ENCODE measurements at places on chromosomes 5 and 9.
A peak's percentile ranks its signal among the peaks of the same experiment; 100 is the strongest.

GRCh38 chr5:13972029-13972428 lies 27.5 kb upstream of the DNAH5 start:
- DNase-seq = no peak

DNA sequence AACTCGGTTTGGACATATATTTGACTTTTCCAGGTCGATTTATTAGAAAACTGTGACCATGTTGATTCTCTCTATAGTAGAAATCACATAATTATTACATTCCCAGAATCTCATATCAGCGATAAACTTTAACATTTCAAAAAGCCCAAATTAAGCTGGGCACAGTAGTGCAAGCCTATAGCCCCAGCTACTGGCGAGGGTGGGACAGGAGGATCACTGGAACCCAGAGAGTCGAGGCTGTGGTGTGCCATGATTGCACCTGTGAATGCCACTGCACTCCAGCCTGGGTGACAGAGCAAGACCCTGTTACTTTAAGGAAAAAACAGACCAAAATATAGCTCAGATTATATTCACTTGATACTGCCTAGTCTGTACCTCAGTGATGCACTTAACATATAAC lies 128.9 kb downstream of the CPLANE1 start:
- DNase-seq = no peak

GRCh38 chr5:93247105-93247504 lies 333.9 kb downstream of the NR2F1-AS1 start:
- DNase-seq = peak; percentile 71

DNA sequence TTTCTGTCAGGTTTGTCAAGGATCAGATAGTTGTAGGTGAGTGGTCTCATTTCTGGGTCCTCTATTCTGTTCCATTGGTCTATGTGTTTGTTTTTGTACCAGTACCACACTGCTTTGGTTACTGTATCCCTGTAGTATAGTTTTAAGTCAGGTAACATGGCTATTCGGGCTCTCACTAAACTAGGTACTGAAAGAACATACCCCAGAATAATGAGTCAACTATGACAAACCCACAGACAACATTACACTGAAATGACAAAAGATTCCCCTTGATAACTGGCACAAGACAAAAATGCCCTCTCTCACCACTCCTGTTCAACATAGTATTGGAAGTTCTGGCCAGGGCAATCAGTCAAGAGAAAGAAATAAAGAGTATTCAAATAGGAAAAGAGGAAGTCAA lies 535.3 kb upstream of the CYLC2 start:
- DNase-seq = no peak

GRCh38 chr9:119009249-119009648 lies 360.0 kb downstream of the BRINP1 start:
- DNase-seq = no peak

- no peak for DNase-seq
These were observed 55.0 kb downstream of the GARNL3 start for GRCh38 chr9:127319366-127320114.

Measured in Kasumi-1 (cell line).